ENCODE measurements at places on chromosomes 1 and 21.

DNA sequence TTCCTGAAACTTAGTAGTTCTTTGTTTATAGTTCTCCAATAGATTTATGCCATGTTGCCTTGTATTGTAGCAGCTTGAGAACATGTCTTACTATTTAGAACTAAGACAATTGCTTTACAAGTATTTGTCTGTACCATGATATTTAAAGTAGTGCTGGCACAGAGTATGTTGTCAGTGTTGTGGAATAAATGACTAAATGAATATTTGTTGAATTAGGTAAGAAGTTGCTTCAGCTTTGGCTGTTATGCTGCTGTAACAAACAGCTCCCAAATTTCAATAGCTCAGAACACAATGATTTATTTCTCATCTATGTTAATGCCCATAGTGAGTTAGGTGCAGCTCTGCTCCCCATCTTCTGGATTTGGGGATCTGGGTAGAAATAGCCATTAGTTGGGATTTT is 90.2 kb upstream of the VCAM1 start:
- DNase-seq: no peak

DNA sequence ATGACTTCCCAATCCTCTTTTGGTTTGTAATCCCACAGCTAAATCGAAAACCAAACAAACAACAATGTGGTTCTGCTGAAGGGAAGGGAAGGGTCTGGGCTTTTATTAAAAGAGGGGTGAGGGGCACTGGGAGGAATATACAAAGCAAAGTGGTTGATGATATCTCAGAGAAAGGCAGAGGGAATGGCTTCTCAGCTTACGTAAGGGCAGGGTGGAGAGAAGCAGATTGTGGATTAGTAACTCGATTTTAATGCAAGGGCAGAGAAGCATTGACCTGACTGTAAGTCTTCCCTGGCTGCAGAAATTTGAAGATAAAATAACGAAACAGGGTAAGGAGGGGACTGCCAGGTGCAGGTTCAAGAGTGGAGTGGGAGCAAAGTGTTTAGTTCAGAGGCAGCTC is 438.2 kb upstream of the LRRC7 start:
- no peak for DNase-seq

- no peak for DNase-seq
Observed at GRCh38 chr1:118827636-118828035, 160.5 kb downstream of the TBX15 start.

GRCh38 chr1:60428127-60428526 is 354.6 kb upstream of the C1orf87 start:
- DNase-seq: no peak

DNA sequence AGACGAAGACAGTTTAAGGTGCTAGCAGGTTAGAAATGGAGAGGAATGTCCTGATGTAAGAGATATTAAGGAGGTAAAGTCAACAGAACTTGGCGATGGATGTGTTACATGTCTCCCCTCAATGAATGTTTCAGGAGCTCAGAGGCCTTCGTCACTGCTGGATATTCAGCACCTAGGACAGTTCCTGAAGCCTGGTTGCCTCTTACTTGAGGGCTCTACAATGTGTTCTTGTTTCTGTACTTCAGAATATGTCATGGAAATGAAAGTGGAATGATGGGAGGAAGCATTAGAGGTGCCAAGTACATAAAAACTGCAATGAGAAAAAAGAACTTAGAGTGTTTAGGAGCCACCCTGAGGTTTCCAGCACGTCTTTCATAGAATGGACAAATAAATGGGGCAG is 17.7 kb downstream of the TNR start:
- DNase-seq: no peak

- no peak for DNase-seq
Observed at GRCh38 chr1:109786531-109787021, 22.9 kb upstream of the EPS8L3 start.

GRCh38 chr1:97013941-97014340 is 292.4 kb downstream of the PTBP2 start:
- no peak for DNase-seq

DNA sequence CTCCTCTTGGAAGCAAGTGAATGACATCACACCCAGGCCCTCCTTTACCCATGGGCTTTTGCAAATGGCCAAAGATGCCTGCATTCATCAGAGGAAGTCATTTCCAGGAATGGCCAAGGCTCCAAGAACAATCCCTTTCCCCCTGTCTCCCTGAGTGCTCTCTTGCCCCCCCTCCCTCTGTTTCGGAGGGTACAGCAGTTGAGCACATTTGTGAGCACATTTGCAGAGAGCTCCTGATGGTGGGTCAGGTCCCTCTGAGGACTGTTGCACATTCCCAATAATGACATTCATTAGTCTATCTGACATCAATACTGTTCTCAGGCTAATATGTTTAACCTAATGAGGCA is 113.4 kb downstream of the MATN1 start:
- DNase-seq: no peak

- DNase-seq: no peak
Observed at GRCh38 chr1:212525479-212526110, 83.0 kb upstream of the ATF3 start.

DNA sequence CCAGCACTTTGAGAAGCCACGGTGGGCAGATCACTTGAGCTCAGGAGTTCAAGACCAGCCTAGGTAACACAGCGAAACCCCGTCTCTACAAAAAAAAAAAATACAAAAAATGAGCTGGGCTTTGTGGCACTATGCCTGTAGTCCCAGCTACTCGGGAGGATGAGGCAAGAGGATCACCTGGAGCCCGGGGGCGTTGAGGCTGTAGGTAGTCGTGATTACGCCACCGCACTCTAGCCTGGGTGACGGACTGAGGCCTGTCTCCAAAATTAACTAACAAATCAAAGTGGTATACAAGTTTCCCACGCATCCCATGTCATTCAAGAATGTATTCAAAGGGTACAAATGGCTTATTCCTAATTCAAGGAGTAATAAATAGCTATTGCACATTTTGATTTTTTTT is 2.4 kb downstream of the AUNIP start:
- DNase-seq: no peak

DNA sequence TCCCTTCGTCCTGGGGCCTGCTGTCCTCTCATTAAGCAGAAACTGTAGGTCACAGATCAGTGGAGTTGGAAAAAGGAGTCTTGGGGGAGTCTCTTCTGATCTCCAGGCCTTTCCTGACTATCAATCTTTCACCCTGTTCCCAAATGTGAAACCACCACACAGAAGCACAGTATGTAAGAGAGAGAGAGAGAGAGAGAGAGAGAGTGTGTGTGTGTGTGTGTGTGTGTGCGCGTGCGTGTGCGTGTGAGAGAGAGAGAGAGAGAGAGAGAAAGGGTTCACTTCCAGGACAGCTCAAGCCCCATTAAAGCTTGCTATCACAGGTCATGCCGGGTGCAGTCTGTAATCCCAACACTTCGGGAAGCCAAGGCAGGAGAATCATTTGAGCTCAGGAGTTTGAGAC is 1.5 kb upstream of the TTC24 start:
- DNase-seq: no peak

- DNase-seq: no peak
Observed at GRCh38 chr21:37593015-37593414, 226.4 kb downstream of the DYRK1A start.

- no peak for DNase-seq
Observed at GRCh38 chr1:94926126-94926914, 590 bp downstream of the CNN3 start.

DNA sequence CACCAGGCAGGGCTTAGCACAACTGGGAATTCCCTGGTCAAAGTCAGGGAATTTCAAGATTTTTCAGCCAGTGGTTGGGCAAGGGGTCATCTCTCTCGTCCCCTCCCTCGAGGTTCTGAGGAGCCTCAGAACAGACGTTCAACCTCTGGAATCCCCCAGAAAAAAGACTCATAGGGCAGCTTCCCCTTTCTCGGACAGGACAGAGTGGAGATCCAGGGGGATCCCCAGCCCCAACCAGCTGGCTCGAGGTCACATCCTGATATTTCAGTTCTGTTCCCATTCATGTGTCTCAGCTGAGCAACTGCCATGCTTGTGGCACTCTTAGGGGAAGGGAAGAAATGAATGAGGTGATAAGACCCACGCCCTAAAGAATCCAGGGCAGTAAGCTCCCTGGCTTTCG is 4.9 kb upstream of the LAD1 start:
- no peak for DNase-seq

GRCh38 chr1:211132721-211133392 is 1.1 kb downstream of the KCNH1 start:
- no peak for DNase-seq

GRCh38 chr1:203085528-203086406 is at the start of gene MYOG:
Gene MYOG (minus strand): TSS chr1:203086012. CDS start chr1:203085961, 51 bp downstream.
- DNase-seq: no peak

- DNase-seq: no peak
Observed at GRCh38 chr1:67743072-67743725, 58.2 kb downstream of the GADD45A start.

- no peak for DNase-seq
Observed at GRCh38 chr21:21188513-21189195, 190.4 kb downstream of the NCAM2 start.

- peak; percentile 46 for DNase-seq
Observed at GRCh38 chr1:28915031-28915895, 894 bp downstream of the EPB41 start.

DNA sequence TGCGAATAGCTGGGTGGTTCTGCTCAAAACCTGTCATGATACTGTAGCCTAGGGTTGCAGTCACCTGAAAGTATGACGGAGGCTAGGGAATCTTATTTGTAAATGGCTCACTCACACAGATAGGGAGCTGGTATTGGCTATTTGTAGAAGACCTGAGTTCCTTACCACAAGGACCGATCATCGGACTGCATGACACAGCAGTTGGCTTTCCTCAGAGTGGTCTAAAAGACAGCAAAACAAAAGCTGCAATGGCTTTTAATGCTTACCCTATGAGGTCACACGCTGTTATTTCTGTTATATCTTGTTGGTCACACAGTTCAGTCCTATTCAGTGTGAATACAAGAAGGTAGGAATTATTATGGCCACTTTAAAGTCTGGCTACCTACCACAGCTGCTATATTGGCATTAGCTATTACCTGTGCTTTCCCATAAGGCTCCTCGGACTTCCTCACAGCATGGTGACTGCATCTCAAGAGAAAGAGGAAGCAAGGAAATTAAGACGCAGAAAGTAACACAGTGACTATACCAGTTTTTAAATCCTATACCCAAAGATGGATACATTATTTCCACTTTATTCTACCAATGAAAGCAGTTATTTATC is 68.4 kb upstream of the LRRC7 start:
- no peak for DNase-seq

DNA sequence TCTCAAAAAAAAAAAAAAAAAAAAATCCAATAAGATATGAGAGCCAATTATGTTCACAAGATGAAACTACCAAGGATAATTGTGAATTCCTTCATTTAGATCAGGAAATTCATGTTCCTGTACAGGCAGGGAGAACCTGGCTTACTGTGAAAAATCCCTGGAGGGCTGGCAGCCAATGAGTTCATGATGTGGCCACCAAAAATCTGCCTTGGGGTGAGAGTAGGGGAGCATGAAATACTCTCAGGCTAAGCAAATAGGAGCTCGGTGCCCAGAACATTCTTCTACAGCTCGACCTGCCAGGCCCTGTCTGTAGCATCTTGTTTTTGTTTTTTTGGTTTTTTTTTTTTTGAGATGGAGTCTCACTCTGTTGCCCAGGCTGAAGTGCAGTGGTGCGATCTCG is 50.1 kb downstream of the PIK3CD start:
- no peak for DNase-seq

DNA sequence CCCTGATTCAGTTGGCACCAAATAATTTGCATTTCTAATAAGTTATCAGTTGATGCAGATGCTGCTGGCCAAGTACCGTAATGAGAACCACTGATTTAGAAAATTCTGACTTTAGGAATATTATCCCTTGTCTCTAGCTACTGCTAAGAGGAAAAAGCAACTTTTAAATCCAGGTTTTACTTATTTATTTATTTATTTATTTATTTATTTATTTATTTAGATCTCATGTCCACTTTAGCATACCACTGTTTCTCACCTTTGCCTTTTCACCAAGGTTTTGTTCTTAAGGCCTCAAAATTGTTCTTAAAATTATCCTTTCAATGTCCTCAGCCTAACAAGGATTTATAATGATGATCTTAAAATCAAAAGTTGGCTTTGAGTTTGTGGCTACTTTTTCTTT is 8.7 kb upstream of the CYYR1 start:
- no peak for DNase-seq

- DNase-seq: no peak
Observed at GRCh38 chr1:14516974-14517840, 81.3 kb upstream of the KAZN start.

DNA sequence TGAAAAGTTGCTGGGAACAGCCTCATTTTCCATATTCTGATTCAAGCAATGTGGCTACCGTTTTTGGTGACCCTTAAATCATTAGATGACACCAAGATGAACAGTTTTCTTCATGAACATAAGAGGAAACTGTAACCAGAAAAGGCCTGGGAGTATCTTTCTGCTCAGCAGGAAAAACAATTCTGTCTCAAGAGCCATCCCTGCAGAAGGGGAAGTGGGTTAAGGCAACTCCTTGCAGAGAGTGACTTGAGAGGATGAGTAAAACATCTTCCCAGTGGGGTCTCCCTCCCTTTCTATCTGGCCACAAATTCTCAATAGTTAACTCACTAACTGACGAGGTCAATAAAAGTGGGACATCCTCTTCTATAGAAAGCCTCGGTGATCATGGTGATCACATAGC is 187.6 kb upstream of the NRIP1 start:
- DNase-seq: no peak

DNA sequence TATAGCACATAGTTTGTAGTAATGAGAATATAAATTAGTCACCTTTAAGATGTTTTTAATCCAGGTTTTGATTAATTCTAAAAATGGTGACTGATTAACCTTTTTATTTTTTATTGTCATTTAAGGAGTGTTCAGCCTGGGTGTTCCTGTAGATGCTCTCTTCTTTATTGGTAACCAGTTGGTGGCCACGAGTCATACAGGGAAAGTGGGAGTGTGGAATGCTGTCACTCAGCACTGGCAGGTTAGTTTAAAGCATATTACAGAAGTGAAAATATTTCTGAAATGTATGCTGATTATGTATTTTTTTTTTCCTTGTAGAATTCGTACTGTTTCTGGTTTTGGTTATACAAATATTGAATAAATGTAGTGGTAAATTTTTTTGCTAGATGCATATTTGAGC is 28.1 kb downstream of the KCTD3 start:
- DNase-seq: no peak

GRCh38 chr1:115654663-115655305 is 13.0 kb downstream of the VANGL1 start:
- DNase-seq: no peak

DNA sequence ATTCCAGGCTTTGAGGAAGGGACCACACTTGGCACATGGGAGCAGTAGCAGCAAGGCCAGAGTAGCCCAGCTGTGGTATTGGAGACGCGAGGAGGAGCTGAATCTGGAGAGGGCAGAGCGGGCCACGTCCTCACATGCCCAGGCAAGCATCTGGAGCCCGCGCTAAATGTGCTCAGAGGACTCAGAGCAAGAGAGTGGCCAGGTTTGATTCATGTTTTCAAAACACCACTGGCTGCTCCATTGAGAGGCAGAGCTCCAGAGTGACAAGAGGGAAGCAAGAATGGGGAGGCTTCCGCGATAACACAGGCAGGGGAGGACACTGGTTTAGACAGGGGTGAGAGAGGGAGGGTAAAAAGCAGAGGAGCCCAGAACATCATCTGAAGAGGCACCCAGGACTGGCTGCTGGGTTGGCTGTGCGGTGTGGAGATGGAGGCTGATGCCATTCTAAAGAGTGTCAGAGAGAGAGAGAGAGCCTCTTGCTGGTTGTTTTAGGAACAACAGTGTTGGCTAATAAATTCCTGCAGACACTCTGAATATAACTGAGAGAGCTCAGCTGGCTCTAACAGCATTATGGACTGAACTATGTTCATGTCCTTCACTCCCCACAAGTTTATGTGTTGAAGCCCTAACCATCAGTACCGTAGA is 32.3 kb downstream of the RCAN1 start:
- no peak for DNase-seq

GRCh38 chr1:53409695-53410094 is 49.5 kb upstream of the DMRTB1 start:
- no peak for DNase-seq

All from CD4-positive, alpha-beta T cell treated with Interleukin-4 for 1 hour (primary cell).